HFF-Myc (cell line): ENCODE measurements at places on chromosomes 4 and X.

DNA sequence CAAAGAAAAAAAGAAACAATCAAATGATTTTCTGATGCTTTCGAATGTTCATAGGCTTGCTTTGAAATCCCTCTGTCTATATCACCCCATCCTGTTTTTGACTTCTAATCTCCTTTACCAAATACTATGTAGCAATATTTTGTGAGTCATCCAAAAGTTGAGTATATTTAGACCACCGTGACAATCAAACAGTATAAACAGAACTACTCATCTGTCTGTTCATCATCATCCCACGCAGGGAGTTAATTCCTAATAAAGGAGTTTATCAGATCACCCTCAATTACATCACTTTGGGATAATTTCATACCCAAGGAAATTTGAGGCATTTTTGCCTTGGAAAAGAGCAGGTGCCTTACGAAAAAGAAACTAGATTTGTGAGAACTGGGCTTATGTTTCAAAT lies 212.9 kb downstream of the CBR4 start:
- no peak for DNase-seq

- DNase-seq, result no peak
Measured at GRCh38 chrX:10538831-10539230, 81.6 kb downstream of the MID1 start.

- DNase-seq, result no peak
Measured at GRCh38 chr4:15515106-15515505, 45.4 kb downstream of the CC2D2A start.

- no peak for DNase-seq
Measured at GRCh38 chrX:11887175-11887574, 129.1 kb downstream of the MSL3 start.

- DNase-seq, result peak; percentile 53
Measured at GRCh38 chr4:120007191-120007871, 59.3 kb downstream of the MAD2L1 start.

- peak; percentile 38 for DNase-seq
Measured at GRCh38 chr4:25448379-25449109, 71.5 kb downstream of the ANAPC4 start.

DNA sequence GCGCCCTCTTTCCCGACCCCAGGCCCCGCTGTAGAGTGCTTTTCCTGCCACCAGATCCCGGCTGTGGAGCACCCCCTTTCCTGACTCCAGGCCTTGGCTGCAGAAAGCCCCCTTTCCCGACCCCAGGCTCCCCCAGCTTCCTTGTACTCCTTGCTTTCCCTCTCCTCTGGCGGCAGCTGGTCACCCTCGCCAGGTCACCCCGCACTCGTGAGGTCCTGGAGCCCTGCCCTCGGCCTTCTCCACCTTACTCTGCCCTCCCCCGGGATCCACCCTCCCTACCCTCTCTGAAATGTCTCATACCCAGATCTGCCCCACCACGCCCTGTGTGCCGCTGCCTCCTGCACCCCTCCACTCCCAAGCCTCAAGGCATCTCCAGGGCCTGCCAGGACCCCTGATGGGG lies 25.0 kb upstream of the C4orf50 start:
- no peak for DNase-seq

DNA sequence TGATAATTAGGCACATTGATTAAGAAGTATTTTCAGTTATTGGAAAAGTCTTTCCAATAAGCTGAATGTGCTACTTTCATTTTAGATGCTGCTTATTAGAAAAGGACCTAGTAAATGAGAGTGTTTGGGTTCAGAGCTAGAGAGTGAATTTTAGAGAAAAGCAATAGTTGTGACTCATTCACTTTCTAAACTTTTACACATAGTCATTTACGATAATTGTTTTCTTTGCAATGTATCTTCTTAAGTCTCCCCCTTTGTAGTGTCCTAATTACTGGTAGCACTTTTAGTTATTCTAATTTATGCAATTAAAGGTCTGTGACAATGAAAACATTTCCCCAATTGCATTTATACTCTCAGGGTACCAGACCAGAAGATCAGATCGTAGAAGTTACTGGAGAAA lies 1.3 kb downstream of the IL21 start:
- DNase-seq, result no peak

DNA sequence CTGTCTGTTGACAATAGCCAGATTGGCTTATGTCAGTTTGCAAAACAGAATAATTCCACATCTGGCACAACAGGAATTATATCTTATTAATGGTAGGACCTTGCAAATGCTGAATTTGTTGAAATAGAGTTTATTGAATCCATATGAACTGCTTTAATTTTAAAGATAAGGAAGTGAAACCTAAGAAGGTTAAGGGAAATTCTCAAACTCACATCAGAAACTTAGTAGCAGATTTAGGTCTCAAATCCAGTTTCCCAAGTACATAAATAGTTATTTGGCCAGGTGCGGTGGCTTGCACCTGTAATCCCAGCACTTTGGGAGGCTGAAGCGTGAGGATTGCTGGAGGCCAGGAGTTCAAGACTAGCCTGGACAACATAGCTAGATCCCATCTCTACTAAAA lies 117.1 kb downstream of the HNRNPD start:
- no peak for DNase-seq

DNA sequence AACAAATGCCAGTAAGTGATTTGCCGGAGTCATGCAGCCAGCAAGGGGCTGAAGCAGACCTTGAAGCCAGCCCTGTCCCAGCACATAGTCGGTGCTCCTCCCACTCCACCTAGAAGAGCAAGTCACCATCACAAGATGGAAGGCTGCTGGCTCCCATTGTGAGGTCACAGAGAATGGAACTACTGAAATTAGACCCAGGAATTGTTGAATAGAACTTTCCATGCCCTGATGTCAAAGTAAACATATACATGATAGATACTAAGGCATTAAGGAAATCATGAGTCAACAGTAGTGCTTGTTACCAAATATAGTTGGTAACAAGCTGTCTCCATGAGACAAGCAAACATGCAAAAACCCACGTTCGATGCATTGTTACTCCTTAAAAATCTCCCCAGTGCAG lies 177.1 kb upstream of the MID1 start:
- no peak for DNase-seq

DNA sequence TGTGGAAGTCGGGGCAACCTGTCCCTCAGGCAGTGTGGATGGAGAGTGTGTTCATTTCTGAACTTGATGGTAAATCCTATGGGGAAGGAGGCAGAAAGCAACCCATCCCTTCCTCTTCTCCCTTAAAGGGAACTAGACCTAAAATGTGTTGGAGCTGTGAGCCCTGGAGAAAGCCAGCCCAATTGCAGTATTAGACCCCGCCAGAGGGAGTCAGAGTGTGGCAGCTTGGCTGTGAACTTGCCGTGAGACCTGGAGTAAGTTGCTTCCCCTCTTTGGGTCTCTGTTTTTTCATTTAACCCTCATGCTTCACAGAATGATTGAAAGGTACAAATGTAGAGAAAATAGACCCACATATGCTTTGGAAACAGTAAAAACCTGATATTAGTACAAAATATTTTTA lies 108.7 kb upstream of the PAK3 start:
- no peak for DNase-seq

DNA sequence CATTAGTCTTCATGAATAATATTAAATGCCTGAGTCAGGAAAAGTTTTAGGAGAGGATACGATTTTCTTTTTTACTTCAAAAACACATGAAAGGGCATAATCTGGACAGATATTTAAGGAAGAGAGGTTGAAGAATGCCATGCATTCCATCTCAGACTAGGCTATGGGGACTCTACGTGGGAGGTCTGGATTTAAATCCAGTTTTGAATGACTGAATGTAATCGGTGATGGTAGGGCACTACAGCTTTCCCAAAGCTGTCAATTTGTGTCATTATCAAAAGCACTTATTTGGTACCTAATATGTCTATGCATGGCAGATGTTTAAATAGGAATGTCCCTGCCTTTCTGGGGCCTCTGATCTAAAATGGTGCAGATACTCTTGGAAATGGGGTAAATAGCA lies 59.3 kb upstream of the RPL34 start:
- no peak for DNase-seq

GRCh38 chrX:9390693-9391368 lies 74.0 kb upstream of the TBL1X start:
- no peak for DNase-seq

GRCh38 chr4:129852434-129852833 lies 756.5 kb downstream of the C4orf33 start:
- no peak for DNase-seq

DNA sequence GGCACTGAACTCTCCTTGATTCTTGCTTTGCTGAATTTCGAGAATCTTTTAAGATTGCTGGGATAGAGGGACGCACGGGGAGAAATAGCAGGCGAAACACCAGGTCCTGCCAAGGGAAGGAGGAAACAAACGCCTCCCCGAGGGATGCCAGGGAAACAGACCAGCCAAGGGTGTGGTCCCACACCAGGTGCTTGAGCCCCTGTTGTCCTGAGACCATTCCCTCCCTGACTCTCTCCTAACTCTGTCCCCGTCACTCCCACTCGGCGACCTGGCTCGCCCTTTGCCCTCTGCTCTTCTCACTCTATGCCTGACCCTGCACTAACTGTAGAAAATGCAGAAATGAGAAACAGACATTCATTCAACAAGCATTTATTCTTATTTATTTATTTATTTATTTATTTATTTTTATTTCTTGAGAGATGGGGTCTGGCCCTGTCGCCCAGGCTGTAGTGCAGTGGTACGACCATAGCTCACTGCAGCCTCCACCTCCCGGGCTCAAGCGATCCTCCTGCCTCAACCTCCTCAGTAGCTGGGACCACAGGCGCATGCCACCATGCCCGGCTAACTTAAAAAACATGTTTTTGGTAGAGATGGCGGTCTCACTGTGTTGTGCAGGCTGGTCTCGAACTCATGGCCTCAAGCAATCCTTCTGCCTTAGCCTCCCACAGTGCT lies 16.2 kb downstream of the CTAG1B start:
- DNase-seq, result no peak

DNA sequence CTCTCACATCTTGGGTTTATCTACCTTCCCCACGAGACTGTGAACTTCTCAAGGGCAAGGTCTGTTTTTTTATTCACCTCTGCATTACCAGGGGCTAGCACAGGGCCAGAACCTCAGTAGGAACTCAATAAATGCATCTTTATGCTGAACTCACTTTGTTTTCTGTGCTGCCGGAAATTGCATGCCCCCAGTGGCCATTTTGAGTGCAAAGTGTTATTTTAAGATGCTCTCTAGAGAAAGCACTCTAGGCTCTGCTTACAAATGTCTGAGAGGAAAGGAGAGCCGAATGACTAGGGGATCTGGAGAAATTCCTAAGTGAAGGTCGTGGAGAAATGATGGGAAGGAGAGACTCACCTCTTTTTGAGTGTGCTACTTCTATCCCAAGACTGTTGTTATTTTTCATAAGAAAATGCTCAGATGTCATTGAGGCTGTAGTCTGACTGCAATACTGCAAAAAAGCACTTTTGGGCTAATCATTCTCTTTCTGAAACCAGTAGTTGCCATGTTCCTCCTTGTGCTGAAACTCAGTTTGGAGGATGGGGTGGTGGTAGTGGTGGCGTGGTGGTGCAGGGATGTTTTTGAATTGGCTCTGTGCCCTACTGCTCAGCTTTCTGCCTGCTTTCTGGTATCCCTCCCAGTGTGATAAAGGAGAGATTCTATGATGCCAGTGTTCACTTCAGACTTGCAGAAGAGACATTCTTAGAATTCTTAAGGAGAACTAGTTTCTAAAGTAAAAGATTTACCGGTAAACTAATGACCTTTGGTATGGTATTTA lies 41.3 kb downstream of the DOCK11 start:
- DNase-seq, result no peak

DNA sequence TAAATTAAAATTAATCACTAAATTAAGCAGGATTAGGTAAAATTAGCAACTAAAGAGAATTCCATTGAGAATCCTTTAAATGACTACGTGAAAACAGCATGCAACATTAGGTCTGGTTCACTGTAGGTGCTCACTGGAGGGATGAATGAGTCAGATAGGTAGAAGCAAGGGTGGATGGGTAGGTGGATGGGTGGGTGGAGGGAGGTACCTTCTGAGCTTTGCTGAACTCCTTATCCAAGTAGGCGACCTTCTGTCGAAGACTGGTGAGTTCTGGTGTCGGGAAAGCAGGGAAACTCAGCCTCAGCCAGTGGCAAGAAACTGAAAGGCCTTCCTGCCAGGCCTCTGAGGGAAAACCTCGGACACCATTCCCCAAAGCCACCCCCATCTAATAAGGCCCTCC lies 3.0 kb downstream of the GRIPAP1 start:
- DNase-seq, result no peak

DNA sequence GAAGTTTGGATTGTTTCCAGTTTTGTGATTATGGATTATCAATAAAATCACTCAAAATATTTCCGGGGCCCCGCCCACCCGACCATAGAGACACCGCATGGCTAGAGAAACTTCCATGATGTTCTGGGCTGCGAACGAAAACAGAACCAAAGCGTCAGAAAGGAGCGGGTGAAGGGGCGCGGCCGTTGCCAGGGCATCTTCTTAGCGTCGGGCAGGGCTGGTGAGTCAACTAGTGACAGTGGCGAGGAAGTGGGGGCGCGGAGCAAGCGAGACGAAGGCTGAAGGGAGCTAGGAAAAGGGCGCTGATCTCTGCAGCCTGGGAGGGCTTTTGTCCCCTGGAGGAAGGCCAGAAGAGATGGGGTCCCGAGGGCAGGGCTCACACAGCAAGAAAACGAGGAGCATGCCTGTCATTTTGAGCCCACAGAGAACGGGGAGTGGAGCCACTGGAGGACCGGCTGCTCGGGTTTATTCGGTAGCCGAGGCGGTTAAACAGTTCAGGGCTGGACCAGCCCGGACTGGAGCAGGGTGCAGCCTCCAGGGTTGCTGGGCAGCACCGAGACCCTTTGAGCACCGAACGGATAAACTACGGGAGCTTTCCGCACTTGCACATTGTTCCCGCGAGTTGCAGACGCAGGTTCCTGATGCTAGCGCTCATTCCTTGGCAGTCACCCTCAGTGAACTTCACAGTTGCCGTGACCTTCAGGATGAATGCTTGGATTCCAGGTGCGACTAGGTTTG lies 298.1 kb upstream of the TRPC5 start:
- no peak for DNase-seq

DNA sequence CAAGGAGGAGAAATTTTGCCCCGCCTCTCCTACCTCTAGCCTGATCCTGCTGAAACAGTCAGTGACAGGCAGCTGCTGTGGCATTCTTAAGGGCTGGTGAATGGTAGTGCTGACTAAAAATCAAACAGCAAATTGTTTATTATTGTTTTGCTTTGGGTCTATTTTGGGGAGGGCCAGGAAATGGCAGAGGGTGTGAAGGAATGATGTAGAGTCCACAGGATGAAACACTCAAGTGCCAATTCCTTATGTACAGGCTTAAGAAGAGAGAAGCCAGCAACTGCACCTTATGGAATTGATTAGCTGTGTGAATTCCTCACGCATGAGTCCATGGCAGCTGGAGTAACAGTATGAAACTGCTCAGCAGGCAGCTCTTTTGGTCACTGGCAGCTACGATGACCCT lies 39.7 kb downstream of the VEGFC start:
- peak; percentile 98 for DNase-seq

- DNase-seq, result no peak
Measured at GRCh38 chr4:140736669-140737343, 19.4 kb downstream of the TBC1D9 start.

- DNase-seq, result no peak
Measured at GRCh38 chr4:129326571-129327460, 230.9 kb downstream of the C4orf33 start.

DNA sequence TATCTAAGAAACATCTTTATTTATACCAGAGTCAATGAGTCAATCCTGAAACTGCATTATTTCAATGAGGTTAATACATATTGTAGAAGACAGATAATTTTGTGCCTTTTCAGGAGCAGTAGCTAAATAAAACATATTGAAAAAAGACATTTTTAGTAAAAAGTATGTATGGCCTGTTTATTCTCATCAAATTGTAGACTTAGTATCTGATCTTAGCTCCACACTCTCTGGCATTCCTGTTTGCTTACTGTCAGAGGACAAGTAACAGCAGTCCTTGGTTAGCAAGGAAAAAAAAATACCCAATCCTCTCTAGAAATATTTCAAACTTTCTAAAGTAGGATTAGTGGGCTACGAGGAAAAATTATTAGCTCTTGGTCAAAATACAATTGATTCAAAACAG lies 50.5 kb upstream of the GUCY1A1 start:
- no peak for DNase-seq
